Smooth muscle cell of the pulmonary artery (primary cell): ENCODE measurements at places on chromosomes 13 and 19. TPM values are rescaled to one million over a fixed set of nuclear protein-coding genes. Genes with fewer than 3 reads are reported as not detected.

ALOX5AP gene
- total RNA-seq, result not detected in 2 replicates

ZNF66 gene
- 1.4 and 1.5 TPM in 2 replicates for total RNA-seq

NFIC gene
- total RNA-seq, result 91.9 and 101 TPM in 2 replicates

PGLYRP2 gene
- total RNA-seq, result not detected in 2 replicates

CCDC8 gene
- total RNA-seq, result 20.0 and 21.8 TPM in 2 replicates

ZFR2 gene
- total RNA-seq, result 0.07 TPM in 1 of 2 replicates, not detected in the other

ZNF560 gene
- total RNA-seq, result 0.33 and 1.1 TPM in 2 replicates

CALR3 gene
- not detected in 2 replicates for total RNA-seq

ATP7B gene
- total RNA-seq, result 2.7 and 3.5 TPM in 2 replicates

COMP gene
- total RNA-seq, result 0.53 and 2.5 TPM in 2 replicates

SIGLEC12 gene
- total RNA-seq, result not detected in 2 replicates

PSG5 gene
- total RNA-seq, result 0.26 and 6.9 TPM in 2 replicates

CFAP97D2 gene
- not detected in 2 replicates for total RNA-seq

ABCA7 gene
- 6.5 and 7.7 TPM in 2 replicates for total RNA-seq

SYCN gene
- total RNA-seq, result not detected in 2 replicates

STK11 gene
- total RNA-seq, result 76.9 and 77.2 TPM in 2 replicates

TNFRSF19 gene
- total RNA-seq, result 3.0 and 8.0 TPM in 2 replicates

GPC5 gene
- total RNA-seq, result 0.07 and 0.13 TPM in 2 replicates

TNFAIP8L1 gene
- total RNA-seq, result 2.0 and 2.1 TPM in 2 replicates

MCEMP1 gene
- total RNA-seq, result not detected in 2 replicates

SYDE1 gene
- total RNA-seq, result 42.7 and 48.6 TPM in 2 replicates

VMAC gene
- 5.0 and 5.9 TPM in 2 replicates for total RNA-seq

MYH14 gene
- 0.03 and 0.13 TPM in 2 replicates for total RNA-seq

SBK3 gene
- total RNA-seq, result 0.07 TPM in 2 replicates
